ENCODE measurements at places on chromosomes 12 and 14.

DNA sequence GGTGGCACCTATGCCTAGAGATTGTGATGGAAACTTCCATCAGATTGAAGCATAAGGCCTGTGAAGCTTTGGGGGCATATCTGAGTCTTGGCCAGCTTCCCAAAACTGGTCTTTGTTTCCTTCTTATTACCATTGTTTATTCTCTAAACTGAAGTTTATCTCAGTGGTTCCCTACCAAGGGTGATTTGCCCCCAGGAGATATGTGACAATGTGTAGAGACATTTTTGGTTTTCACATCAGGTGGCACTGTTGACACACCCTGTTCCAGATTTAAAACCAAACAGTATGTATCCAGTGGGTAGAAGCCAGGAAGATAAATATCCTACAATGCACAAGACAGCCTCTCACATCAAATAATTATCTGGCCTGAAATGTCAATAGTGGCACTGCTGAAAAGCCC, 22.1 kb downstream of the RASSF9 start:
- DNase-seq: no peak

GRCh38 chr14:50222055-50222613, 9.2 kb downstream of the SOS2 start:
- DNase-seq: no peak

- no peak for DNase-seq
Observed at GRCh38 chr14:59771577-59771976, 99.0 kb downstream of the RTN1 start.

DNA sequence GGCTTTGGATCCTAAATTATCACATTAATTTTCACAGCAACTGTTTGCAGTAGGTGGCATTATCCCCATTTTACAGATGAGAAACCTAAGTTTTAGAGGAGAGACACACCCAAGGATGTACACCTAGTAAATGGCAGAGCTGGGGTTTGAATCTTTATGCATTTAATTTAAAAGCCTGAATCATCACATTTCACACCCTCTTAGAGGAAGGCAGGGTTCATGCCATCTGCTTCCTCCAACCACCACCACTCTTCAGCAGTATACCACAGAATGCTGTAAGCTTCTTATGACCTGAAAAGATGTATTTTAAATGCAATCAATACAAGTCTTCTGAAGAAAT, 90.3 kb downstream of the CRADD start:
- no peak for DNase-seq

- no peak for DNase-seq
Observed at GRCh38 chr12:66279123-66279712, 23.1 kb upstream of the HELB start.

GRCh38 chr12:21921436-21921835, 19.8 kb downstream of the ABCC9 start:
- DNase-seq: no peak

- DNase-seq: no peak
Observed at GRCh38 chr12:91861554-91861953, 284.1 kb downstream of the BTG1 start.

DNA sequence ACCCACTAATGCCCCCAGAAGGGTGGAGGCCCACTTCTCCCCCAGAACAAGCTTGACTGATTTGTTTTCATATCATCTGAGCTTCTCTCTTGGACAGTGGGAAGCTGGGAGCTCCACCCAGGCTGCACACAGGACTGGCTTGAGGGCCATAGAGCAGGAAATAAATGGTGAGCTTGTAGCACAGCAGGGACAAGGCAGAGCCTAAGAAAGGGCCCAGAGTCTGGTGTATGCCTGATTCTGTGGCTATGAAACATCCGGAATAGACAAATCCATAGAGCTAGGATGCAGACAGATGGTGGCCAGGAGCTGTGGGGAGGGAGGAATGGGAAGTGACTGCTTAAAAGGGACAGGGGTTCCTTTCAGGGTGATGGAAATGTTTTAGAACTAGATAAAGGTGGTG, 79.0 kb downstream of the ARL6IP4 start:
- no peak for DNase-seq

DNA sequence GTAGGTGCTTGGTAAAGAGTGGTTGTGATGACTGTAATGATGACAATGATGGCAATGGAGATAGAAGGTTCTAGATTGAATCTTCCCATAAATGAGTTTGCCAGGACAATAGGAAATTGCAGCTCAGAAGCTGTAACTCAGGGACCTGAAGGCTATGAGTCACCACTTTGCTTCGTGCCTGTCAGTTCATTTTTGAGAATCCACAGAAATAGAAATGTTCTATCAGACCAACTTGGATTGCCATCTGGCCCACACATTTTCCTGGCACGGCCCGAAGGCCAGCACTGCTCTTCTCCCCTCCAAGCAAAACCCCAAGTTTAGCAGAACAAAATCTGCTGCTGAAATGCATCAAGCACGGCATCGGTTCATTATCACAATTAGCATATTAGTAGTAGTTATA, 1127.0 kb downstream of the BCL11B start:
- DNase-seq: no peak
